Activated CD8-positive, alpha-beta memory T cell treated with anti-CD3 and anti-CD28 coated beads for 4 hours (primary cell): ENCODE measurements at places on chromosomes 5 and 9.

DNA sequence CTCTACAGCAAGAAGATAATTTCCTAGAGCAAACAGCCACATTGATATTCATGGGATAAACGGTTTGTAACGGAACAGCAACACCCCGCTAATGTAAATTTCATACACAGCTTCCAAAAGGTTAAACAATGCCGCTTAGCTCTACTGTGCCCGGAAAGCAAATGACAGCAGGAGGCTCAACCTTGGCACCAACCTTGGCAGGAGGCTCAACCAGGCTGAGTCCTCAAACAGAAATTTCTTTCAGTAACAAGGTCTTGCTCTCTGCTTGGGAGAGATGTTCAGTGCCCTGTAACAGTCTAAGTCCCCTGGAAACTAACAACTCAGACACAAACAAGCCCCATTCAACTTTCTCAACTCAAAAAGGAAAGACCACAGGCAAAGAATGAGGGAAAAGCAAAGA, 11.1 kb upstream of the PPP1R2B start:
- no peak for DNase-seq

DNA sequence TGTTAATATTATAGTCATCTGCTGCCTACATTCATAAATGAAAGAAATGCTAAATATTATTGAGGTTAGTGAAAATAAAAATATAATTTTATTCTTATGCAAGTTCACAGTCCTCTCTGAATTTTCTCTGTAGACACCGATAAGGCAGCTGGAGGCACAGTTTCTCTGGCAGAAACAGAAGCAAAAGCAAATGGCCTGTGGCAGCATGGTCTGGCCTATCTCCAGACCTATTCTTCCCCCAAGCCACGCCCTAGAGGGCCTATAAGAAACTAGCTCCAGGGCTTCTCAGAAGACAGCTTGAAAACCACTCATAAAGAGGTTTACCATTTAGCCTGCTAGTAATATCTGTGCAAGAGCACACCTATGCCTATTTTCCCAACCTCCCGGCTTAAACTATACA, 28.4 kb downstream of the MRPS27 start:
- DNase-seq = no peak

DNA sequence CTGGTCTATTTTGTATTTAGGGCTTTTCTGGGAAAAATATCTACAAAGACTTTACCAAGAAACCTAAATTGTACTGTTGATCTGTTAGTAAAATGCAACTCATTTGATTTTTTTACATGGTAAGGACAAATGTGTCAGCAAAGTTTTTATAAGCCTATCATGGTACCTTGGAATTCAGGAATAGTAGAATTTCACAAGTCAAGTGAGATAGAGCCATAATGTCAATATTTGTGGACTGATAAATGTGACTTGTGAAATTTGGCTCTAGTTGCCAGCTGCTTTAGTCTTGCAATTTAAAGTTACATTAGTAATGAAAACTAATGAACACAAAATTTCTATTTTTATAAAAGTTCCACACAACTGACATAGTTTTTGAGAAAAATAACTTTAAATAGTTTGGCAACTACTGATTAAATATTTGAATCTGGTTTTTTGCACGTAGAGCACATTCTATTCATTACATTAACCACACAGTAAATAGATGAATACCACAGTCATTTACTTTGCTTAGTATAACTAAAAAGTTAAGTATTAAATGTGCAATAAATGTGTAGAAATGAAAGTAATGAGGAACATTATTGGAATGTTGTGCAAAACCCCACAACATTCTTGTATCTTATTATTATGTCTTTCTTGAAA, 41.2 kb upstream of the RIOK2 start:
- no peak for DNase-seq

DNA sequence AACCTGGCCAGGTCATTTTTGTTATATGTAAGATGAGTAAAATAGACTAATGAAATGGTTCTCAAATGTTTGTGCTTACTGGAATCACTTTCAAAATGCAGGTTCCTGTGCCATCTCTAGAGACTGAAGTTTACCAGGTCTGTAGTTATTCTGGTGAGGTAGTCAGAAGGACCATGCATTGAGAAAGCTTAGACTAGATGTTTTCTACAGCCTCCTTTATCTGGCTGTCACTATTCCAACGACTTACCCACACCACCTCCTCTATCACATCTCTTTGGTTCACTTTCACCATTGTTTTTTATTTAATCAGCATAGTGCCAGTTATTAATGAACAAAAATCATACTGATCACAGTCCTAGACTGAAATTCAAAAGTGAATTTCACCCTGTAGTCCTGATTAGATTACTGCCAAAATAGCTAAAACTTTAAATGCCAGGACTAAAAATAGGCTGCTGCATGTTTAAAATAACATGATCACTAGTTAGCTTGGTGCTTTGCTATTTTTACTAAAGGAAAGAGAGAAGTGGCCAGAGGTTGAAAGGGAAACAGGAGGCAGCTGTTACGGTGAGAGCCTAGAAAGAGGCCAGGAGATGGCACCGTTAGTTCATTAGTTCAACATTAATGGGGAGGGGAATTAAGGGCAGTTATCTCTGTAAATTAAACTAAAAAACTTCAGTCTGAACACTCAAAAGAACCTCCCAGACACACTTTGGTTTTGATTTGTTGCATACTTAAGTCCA, 13.9 kb upstream of the FNIP1 start:
- DNase-seq = no peak

GRCh38 chr5:6684075-6684474, 29.2 kb upstream of the TENT4A start:
- DNase-seq = no peak

- DNase-seq = no peak
These were observed 59.3 kb downstream of the RALGPS1 start for GRCh38 chr9:126973651-126974529.

GRCh38 chr5:120306303-120306702, 157.8 kb upstream of the PRR16 start:
- no peak for DNase-seq

DNA sequence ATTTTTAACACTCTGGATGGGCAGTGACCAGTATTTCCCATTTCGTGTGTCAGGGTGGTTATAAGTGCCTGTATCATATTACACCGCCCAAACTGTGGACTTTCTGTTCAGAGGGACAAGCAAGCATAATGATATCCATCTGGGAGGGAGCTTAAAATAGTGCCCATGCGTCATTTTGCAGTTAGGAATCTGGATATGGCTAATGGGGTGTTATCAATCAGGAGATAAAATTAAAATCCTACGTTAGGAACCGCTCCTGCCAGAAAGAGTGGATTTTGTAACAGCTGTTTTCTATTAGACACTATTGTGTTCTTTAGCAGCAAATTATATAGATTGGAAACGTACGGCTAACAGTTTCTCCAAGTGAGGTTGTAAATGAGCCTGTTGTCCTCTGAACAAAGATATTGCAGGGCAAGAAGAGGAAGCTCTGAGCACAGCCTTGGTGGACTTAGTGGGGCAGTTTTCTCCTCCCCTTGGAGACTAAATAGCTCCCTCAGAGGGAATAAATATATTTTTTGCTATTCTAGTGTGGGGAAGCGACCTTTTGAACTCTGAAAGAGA, 160.4 kb downstream of the SPATA31D1 start:
- DNase-seq = no peak

DNA sequence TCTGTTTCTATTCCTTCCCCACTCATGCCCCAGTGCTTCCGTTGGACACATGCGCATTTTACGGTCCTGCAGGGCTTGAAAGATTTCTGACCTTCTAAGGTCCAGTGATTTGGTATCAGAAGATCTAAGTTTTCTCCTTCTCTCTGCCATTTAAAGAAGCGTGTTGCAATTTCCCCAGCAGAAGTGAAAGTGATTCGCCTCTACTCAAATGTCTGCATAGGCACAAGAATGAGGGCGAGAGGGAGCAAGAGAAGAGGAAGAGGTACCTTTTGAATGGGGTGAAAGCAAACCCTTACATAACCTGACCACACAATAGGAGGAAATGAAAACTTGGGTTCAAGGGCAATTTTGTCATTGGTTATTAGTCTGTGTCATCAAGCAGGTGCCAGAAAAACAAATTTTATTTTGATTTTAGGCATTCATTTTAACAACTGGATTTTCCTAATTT, 31.7 kb upstream of the NR3C1 start:
- DNase-seq = no peak

GRCh38 chr5:73298772-73299630, 126.0 kb downstream of the TMEM174 start:
- no peak for DNase-seq

- no peak for DNase-seq
These were observed 51.7 kb downstream of the ARHGAP26 start for GRCh38 chr5:142821733-142822487.
